ENCODE measurements at places on chromosomes 11 and 22. TPM values are rescaled to one million over a fixed set of nuclear protein-coding genes. Genes with fewer than 3 reads are reported as not detected.

CHRNA10 gene
- total RNA-seq: 0.49 TPM

DNA sequence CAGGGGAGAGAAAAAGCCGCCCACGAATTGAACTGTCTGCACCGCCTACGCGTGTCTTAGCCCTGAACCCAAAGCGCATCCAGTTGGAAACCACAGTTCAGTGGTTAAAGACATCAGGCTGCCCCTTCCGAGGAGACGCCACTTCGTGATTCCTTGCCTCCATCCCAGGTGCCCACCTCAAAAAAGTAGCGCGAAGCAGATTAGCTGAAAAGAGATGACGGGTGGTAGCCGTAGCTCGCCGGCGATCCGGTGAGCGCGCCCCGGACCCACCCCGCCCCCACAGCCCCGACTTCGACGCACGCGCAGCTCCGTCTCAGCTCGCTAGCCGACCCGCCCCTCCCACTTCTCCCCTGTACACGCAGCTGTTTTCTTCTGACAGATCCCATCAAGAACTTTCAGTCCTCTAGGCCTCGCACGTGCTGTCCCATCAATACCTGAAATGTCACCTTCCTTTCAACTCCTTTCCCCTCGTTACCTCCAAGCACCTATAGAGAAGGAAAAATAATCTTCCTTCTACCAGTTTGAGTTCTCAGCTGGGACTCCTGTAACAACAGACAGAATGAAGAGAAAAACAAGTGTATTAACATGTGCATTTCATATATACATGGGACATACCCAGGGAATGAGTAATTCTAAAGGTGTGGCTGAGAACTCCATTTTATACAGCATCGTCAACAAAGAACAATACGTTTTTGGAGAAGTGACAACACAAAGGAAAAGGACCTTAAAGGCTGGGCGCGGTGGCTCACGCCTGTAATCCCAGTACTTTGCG lies 49.5 kb downstream of the OR4D9 start:
- peak; percentile 84 for DNase-seq

DNA sequence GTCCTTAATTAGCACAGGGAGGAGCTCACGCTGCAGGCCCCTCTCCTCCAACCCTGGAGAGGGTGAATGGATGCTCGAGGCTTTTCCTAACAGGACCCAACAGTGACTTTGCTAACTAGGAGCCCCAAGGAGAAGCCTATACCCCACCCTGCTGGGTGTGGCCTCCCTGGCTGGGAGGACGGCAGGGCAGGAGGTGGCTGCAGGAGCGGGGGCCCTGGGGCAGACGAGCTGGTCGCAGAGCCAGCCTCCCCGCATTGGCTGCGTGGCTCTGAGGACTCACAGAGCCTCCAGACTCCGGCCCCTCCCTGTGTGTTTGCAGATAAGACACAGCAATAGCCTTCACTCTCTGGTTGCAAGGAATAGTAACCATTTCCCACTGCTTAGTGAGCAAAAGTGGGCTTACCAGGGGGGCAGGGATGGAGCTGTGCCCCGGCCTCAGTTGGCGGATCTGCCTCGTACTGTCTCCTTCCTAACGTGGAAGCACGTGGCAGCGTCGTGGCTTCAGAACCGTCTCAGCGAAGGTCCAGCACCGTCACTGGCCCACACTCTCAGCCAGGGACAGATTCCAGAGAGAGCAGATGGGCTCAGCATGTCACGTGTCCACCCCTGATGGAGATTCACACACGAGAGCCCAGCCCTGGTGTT lies 1087.5 kb downstream of the BRD1 start:
- no peak for DNase-seq

TMPRSS4 gene
- total RNA-seq: 0.51 TPM

DNA sequence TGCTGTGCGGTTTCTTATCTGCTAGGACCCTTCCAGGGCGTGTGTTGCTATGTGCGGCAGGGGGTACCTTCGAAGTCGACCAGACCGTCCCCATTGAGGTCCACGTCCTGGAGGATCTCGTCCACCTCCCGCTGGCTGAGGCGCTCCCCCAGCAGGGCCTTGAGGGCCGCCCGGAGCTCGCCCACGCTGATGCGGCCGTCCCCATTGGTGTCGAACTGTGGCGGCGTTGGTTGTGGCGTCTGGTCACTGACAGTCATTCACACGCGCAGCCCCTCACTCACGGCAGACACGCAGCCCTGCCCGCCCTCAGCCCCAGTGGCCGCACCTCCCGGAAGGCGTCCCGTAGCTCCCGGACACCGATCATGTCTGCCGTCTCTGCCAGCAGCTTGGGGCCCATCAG lies 3.5 kb downstream of the CABP2 start:
- no peak for DNase-seq

- no peak for DNase-seq
Observed at GRCh38 chr11:30433831-30434230, 110.9 kb downstream of the ARL14EP start.

DNA sequence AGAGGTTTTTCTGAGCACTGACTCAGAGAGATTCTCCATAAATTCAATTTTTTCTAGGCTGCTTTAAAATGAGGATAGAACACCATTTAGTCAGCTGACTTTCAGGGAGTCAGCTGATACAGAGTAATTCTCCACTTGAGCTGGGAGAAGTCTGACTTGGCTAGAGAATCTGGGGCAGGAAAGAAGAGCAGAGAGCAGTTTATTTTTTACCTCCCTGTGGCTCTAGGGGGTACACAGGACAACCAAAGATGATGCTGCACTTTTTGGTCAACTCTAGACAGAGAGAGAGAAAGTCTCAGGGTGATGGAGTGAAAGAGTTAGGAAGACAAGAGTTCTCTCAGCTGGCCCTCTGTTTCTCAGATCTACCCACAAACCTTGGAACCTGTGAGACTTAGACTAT lies 67.3 kb upstream of the EED start:
- no peak for DNase-seq

DNA sequence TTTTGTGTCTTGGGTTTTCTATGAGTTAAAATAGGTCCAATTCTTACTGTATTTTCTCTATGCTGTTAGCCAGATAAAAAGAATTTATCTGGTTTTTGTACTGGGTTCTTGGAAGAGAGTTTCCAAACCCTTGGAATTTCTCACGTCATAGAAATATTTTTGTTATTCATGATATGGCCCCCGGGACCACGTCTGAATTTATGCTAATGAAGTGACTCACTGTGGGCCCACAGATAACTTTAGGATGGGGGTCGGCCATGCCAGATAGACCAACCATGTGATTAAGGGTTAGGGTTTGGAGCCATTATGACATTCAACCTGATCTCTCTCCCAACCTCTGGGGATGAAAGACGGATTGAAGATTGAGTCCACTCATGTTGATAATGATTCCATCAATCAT lies 35.6 kb upstream of the DDI1 start:
- no peak for DNase-seq

DNA sequence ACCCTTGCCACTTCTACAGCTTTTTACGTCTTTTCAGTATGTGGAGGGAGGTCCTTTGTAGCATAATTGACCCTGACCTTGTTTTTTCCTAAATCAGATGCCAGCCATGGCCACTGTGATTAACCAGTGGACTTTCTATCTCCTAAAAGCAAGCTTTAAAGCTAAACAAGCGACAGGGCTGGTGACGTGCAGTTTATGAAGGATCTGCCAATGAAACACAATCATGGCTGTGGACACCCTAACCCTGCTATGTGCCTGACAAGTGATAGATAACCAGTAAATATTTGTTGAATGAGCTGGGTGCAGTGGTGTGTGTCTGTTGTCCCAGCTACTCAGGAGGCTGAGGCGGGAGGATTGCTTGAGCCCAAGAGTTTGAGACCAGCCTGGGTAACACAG lies 64.2 kb downstream of the LIF start:
- DNase-seq: no peak

- DNase-seq: no peak
Observed at GRCh38 chr22:27602390-27602789, 199.2 kb downstream of the MN1 start.

TMEM191B gene
- not detected for total RNA-seq

DNA sequence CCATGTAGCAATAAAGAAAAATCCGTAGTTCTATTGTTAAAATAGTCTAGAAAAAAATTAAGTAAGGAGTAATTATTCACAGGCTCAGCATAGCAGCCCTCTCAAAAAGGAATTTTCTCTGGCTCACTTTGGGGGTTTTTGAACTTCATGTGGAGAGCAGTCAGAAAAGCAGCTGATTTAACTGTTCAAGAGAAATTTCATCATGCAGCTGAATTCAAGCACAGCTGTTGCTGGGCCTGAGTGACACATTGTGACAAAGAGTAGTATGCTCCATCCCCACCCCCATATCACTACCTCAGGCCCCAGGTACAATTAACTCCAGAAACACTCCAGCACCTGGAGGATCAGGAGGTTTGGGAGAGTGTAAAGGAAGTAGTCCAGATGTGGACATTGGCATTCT lies 272.1 kb downstream of the FAM76B start:
- no peak for DNase-seq

DNA sequence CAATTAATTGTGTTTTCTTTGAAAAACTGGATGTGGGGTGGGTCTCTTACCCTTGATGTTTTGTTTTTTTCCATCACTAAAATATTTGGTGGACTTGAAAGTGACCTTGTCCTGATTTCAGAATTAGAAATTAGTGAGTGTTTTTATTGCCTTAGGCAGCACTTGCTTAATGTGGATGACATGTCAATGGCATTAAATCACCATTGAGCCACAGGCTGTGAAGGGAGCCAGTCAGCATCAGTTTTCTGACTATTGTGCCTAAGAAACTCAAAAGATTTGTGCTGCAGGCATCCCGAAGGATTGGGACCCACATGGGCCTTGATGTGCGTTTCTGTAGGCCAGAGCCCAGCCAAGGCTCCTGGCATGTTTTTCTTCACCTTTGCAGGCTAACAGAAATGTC lies 53.8 kb downstream of the SWAP70 start:
- no peak for DNase-seq

GRCh38 chr11:75816561-75817239 lies 1.7 kb downstream of the UVRAG start:
- DNase-seq: no peak

- DNase-seq: no peak
Observed at GRCh38 chr11:106745941-106746340, 272.3 kb downstream of the GUCY1A2 start.

- no peak for DNase-seq
Observed at GRCh38 chr22:28716686-28717085, 24.9 kb downstream of the CHEK2 start.

DNA sequence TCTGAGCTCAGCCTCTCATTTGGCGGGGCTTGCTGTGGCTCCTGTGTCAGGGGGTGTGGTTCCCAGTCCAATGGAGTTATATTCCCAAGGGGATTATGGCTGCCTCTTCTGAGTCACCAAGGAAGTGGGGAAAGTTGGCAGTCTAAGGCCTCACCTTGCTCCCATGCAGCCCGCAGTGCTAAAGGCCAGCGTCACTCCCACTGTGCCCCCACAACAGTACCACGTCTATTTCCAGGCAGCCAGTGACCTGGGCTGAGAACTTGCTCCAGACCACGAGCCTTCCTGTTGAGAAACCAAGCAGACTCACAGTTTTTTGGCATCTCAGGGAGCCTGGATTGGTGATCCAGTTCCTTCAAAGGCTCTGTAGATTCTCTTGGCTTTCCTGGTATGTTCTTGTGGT lies 45.6 kb downstream of the OR2AT4 start:
- DNase-seq: no peak

MMP7 gene
- 1.2 TPM for total RNA-seq

GRCh38 chr11:45171550-45171949 lies 25.1 kb downstream of the PRDM11 start:
- no peak for DNase-seq

GRCh38 chr11:61873588-61874376 lies 17.6 kb downstream of the FADS3 start:
- no peak for DNase-seq

SCGB1A1 gene
- not detected for total RNA-seq

DNA sequence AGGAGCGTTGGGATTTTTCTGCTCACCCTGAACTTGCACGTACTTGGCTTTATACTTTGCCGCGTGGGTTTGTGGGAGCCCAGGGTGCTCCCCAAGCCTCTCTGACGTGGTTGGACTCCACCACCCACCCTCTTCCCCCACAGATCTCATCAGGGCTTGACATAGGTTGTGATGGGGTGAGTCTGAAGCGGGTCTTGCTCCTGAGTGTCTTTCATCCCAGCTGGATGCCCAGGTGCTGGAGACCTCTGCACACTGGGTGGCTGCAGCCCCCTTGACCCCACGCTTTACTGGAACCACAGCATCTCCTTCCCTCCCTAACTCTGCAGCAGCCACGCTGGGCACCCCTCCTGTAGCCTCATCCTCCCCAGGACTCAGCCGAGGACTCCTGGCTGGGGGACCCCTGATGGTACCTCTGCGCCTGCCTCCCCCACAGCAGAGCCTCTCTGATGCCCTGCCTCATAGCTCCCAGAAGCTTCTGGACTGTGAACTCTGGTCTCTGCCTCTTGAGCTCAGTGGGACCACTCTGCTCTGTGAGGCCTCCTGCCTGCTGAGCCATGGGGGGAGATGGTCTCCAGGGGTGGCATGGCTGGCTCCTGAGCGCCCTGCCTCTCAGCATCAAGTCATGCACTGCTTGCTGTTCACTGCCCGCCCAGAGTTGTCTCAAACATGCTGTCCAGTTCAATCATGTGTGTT lies 45.2 kb downstream of the MYEOV start:
- DNase-seq: no peak

TRPC6 gene
- total RNA-seq: 0.05 TPM

DNA sequence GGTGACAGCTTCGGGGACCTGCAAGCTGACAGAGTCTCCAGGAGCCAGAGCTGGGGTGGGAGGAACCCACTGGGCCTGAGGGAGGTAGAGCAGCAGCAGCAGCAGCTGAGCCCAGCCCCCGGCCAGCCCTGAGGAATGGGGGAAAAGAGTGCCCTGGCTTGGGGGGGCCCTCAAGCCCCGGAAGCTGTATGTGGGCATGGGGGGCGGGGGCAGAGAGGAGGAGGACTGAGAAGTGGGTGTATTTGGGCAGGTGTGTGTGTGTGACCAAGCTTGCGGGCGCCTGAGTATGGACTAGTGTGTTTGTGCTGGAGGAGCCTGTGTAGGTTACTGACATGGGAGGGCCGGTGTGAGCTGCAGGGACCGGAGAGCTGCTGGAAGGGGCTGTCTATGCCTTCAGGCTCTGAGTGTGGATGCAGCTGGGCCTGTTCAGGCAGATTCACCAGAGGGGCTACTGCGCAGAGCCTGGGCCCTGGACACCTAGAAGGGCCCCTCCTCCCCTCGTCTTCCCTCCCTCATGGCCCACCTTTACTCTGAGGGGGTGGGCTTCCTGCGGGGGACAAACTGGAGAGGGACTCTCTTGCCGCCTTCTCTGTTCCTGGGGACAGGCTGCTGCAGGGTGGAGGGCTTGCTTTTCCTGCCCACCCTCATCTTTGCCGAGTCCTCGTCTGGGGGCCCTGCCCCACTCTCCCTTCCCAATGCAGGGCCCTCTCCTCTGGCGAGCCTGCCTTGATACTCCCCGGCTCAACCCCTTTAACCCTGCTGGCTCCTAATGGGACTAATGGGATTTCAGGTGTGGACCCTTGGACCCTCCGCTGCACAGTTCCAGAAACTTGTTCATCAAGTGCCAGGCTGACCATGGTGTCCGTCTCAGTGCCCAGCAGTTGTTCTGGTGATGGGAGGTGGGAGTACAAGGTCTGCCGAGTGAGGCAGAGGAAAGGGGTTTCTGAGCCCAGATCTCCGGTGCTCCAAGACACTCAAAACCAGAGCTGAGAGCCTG lies 28.2 kb downstream of the ST3GAL4 start:
- no peak for DNase-seq

HOATZ gene
- not detected for total RNA-seq

SSTR3 gene
- not detected for total RNA-seq

UFD1 gene
- total RNA-seq: 26.8 TPM

All from right lobe of liver (tissue), 6 donors.